Left hindlimb (tissue), 1 donor: ENCODE measurements at places on chromosomes 3 and 15.

DNA sequence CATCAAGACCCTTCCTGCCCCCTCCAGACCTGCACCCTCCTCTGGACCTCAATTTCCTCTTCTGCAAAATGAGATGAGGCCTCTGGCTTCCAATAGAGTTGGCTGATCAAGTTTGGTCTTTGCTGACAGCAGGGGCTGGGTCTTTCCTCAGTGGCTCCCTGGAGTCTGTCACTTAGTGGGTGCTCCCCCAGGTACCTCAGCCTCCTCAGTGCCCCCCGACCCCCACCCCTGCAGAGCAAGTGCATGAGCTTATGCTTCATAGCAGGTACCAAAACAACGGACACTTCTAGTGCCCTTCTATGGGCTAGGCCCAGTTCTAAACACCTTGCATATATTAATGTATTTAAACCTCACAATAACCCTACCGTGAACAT lies 6.9 kb upstream of the PLXND1 start:
- no peak for DNase-seq

GRCh38 chr15:75449585-75450306 lies 1.7 kb downstream of the SIN3A start:
- DNase-seq: no peak

- DNase-seq: no peak
Measured at GRCh38 chr15:34481370-34481769, 43.8 kb upstream of the GOLGA8A start.

DNA sequence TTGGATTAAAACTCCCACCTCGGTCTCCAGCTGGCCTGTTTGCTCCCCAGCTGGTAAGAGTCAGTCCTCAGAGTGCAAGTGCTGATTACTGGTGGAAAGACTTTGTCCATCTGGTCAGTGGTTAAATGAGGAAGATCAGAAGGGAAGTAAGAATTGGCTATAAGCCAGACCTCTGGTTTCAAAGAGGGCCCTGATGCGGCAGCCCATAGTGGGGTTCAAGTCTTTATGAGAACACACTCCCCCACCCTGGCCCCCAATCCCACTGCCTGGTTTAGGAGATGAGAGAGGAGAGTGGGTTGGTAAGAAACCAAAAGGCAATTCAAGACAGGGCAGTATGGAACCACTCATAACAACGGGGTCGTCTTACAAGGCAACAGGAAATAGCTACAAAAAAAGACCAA lies 65.0 kb downstream of the FRMD4B start:
- DNase-seq: peak; percentile 50

DNA sequence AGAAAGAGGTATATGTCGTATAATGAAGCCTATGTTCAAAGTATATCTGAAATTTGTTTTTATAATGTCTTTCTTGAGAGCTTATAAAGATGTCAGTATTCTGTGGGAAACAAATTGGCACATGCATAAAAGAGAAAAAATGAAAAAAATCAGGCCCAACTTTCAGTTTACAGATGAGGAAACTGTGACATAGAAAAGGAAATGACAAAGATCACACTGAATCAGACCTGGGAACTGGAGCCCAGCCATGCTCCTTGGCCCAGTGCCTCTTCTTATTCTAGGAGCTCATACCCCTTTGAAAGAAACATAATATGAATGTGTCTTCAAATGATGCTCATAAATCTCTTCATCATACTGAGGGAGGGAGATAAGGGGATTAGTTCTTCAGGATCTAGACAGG lies 48.4 kb downstream of the TMEM44 start:
- DNase-seq: no peak

DNA sequence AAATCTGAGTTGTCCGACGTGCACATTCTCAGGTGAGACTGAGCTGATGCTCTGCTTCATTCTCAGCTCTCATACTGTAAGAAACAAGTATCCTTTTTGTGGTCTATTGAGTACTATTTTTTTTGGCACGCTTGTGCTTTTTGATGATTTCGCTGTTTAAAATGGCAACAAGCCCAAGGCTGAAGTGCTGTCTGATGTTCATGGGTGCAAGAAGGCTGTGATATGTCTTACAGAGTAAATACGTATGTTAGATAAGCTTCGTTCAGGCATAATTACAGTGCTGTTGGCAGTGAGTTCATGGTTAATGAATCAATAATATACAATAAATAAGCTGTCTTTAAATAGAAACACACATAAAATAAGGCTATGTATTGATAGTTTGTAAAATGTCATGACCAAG lies 27.2 kb downstream of the AQR start:
- DNase-seq: no peak

GRCh38 chr3:157660847-157661246 lies 157.6 kb upstream of the VEPH1 start:
- no peak for DNase-seq

- DNase-seq: no peak
Measured at GRCh38 chr3:129379582-129380358, 48.7 kb downstream of the EFCAB12 start.

GRCh38 chr3:175346573-175347356 lies 487.6 kb downstream of the NAALADL2 start:
- DNase-seq: peak; percentile 27

- DNase-seq: no peak
Measured at GRCh38 chr3:106302451-106303221, 433.8 kb upstream of the CBLB start.

GRCh38 chr3:132628157-132628556 lies 31.1 kb downstream of the ACKR4 start:
- DNase-seq: no peak

GRCh38 chr15:67076147-67076843 lies 10.9 kb downstream of the SMAD3 start:
- no peak for DNase-seq

DNA sequence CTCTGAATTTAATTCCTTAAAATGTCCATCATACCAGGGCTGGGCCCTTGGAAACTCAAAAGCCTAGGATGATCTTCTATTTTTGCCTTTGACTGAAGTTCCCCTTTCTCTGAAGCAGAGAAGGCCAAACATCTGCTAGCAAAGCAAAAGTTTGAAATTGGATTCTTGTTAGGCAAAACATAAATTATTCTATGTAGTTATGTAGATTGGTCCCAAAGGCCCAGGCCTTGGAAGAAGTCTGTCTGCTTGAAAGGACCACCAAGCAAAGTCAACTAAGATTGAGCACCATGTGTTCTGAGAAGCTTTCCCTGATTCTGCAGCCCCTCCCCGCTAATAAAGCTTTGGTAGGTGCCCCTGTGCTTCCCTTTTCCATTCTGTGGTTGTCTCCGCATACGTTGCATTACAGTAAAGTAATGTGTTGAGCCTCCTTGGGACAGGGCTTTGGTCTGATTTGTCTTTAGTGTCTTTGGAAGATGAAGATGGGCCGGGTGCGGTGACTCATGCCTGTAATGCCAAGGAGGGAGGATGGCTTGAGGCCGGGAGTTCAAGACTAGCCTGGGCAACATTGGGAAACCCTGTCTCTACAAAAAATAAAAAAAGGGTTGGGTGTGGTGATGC lies 56.4 kb downstream of the RPL39L start:
- DNase-seq: no peak

DNA sequence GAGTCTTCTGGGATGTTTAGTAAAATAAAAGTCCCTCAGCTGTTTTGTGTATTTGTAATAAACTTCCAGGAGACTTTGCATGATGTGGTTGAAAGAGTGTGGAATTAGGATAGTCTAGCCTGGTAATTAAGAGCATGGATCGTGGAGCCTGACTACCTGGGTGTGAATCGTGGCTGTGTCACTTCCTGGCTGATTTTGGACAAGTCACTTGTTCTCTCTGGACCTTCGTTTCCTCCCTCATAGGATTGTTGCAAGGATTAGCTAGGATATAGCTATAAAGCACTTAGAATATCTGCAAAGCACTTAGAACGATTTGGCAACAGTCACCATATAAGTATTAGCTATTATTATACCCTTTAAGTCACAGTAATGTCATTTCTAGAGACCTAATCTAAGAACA lies 40.2 kb downstream of the SLMAP start:
- DNase-seq: no peak

- DNase-seq: no peak
Measured at GRCh38 chr3:169094204-169094603, 569.3 kb downstream of the MECOM start.

DNA sequence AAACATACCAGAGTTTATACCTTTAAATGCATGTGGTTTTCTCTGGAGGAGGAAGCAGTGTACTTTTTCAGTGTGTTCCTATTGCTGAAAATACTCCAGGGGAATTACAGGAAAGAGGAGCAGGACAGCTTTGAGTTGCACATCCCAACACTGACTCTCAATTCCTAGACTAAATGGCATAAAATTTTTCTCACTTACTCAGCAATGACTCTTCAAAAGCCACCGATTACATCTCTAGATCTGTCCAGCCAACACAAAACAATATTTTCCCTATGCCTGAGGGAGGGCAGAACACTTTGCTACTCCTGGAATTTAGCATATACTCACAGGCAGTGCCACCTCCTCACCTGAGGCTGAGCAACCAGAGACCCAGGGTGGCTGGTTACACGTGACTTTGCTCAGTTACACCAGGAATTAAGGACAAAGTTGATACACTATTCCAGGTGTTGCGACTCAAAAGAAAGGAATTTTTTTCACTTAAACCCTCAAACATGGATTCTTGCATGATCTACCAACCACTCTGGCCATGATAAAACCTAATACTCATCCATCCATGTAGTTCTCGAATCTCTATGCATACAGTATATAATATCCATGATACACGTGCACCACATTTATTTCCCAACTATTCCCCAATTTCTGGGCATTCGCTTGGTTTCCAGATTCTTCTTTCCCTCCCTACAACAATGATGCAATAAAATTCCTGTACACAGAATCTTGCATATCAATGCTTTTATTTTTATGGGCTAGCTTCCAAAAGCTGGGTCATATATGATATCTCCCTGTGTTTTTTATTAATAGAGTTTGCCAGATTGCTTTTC lies 194.6 kb downstream of the THRB start:
- no peak for DNase-seq

DNA sequence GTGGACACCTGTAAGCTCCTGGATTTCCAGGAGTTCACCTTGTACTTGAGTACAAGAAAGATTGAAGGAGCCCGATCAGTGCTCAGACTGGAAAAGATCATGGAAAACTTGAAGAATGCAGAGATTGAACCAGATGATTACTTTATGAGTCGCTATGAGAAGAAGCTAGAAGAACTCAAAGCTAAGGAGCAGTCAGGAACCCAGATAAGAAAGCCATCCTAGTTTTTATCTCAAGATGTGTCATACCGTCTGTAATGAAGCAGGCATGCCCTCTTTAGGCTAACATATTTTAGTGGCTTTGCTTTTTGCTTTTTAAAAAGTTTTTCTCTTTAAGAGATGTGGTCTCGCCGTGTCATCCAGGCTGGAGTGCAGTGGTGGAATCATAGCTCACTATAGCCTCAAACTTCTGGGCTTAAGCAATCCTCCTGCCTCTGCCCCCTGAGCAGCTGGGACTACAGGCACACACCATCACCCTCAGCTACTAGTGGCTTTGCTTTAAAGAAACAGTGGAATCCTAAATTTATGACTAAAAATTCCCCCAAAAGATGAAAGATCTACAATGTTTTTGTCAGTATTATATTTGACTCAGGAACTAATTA lies 28.1 kb downstream of the EXOG start:
- DNase-seq: no peak

DNA sequence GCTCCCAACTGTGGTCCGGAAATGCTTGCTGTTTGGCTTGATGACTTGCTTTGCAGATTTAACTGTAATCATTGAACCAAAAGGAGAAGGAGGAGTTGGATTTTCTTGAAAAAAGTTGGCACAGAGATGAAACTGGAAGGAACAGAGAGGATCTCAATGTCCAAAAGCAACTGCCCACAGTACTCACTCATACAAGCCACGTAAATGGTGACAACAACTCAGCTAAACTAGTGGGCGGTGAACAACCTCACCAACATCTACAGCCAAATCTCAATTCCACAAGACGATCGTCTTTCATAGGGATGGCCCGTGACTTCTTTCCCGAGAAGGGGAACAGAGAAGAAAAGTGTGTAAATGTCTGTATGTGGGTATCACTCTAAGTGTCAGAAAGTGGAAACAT lies 48.1 kb downstream of the MYO5C start:
- no peak for DNase-seq

GRCh38 chr15:90560229-90560776 lies 30.6 kb downstream of the CRTC3 start:
- no peak for DNase-seq
